ENCODE measurements at places on chromosomes 5 and 9.
A peak's percentile ranks its signal among the peaks of the same experiment; 100 is the strongest.

GRCh38 chr5:180784497-180785097 is 18.0 kb downstream of the MGAT1 start:
- DNase-seq: peak; percentile 69

GRCh38 chr5:109354761-109355160 is 55.0 kb downstream of the PJA2 start:
- DNase-seq: no peak

DNA sequence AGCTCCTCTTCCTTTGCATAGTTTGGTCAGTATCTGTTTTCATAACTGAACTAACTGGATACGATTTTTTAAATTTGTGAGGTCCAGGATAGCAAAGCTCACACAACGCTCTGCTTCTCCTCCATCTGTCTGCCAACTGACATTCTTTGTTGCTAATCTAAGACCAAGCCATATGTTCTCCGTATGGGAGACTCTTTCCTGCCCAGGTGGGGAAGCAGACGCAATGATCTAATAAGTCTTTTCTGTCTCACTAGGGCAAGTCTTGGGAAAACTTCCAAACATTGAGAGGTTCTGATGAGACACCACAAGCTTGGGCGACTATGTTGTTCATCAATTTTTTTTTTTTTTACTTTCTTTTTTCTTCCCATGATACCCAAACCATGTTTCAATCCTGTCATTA is 558.5 kb downstream of the EFNA5 start:
- DNase-seq: no peak

GRCh38 chr5:82591021-82591515 is 312.9 kb upstream of the RPS23 start:
- DNase-seq: no peak

DNA sequence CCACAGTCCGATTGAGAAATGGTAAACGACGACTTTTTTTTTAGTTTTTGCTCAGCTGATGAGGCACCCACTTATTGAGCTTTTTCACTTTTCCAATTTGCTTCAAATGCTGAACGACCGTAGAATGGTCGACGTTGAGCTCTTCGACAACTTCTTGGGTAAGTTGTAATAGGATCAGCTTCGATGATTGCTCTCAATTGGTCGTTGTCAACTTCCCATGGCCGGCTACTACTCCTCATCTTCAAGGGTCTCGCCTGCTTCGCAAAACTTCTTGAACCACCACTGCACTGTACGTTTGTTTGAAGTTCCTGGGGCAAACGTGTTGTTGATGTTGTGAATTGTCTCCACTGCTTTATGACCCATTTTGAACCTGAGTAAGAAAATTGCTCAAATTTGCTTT is 35.7 kb downstream of the NSD1 start:
- no peak for DNase-seq

DNA sequence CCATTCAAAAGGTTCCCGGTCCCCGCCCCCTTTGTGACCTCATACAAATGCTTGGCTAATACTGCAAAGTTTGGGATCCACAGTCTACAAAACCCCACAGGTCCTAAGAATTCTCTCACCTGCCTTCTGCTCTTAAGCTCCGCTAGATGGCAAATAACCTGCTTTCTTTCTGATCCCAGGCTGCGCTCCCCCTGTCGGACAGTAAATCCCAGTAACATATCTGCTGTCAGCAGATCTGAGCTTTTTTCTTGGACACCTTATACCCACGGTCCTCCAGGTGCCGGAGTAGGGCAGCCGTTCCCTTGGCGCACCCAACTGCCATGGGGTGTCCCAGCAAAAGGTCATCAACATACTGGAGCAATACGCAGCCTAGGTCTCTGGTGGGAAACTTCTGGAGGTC is 39.0 kb upstream of the PPP1R26 start:
- DNase-seq: no peak

- no peak for DNase-seq
Measured at GRCh38 chr9:91211414-91211813, 150.3 kb downstream of the AUH start.

DNA sequence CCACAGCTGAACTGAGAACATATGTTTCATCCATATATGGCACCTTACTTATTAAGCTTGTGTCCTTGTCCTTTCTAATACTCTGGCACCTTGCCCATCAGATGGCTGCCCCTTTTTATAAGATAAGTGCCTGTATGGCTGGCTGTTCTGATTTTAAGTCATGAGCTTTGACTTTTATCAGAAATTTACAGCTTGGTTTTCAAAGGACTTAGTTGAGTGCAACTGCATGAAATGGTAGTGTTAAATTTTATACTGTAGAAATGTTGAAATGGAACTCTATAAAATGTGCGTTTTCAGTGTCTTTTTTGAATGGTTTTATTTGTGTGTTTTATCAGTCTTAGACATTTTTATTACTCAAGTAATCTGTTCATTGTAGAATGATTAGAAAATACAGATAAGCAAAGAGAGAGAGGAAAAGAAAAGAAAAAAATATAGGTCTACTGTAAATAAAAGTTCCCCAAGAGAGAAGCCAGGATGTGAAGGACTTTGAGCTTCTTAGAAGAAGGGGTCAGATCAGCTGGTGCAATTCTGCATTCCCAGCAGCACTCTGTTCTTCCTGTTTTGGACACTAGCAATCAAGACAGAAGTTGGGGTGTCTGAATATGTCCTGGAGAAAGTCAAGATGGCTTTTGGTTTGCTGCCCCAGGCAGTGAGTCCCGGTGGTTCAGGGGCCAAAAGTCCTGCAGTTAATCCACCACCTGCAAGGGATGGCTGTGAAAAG is 38.9 kb downstream of the ARHGAP26 start:
- DNase-seq: no peak

- DNase-seq: no peak
Measured at GRCh38 chr5:102294886-102295395, 1.1 kb downstream of the SLCO4C1 start.

GRCh38 chr5:59685191-59685530 is 208.4 kb downstream of the PDE4D start:
- no peak for DNase-seq

- no peak for DNase-seq
Measured at GRCh38 chr9:123421801-123422455, 65.9 kb downstream of the CRB2 start.

- DNase-seq: no peak
Measured at GRCh38 chr9:38208206-38208901, 139.3 kb upstream of the SHB start.

GRCh38 chr5:106017243-106017857 is 1653.4 kb downstream of the EFNA5 start:
- no peak for DNase-seq

Data from activated CD4-positive, alpha-beta T cell treated with anti-CD3 and anti-CD28 coated beads, Interleukin-2, amount 50 U/mL, for 16 hours (primary cell).